ENCODE measurements at places on chromosomes 5 and 9.

DNA sequence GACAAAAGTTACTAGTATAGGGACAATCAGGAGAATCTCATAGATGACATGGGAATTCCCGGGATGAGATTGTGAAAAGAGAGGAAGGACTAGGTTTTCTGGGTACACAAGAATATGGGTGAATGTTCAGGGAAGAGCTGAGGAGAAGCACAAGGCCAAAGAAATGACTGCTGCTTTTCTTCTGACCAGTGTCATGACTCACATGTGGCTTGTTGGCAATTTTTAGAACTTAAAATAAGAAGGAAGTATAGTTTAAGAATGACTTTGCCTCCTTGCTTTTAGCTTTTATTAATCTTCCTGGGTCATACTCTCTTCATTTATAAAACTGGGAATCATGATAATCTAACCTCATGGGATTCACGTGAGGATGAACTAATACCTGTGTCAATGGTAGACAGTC is 652.4 kb upstream of the MEF2C start:
- H3K4me3 ChIP-seq: no peak overlapping the region
- H3K27ac ChIP-seq: no peak overlapping the region
- no peaks in the 10 kb centered on the region for H3K27me3 ChIP-seq
- DNase-seq: no peak
- no peaks in the 10 kb centered on the region for H3K36me3 ChIP-seq

GRCh38 chr5:157747766-157748700 is 4.5 kb downstream of the LSM11 start:
- DNase-seq: no peak
- no peak overlapping the region for H3K4me3 ChIP-seq
- no peaks in the 10 kb centered on the region for H3K36me3 ChIP-seq
- H3K27me3 ChIP-seq: peaks cover 7% of the 10 kb centered on the region

GRCh38 chr5:180281706-180282105 is 10.2 kb downstream of the MAPK9 start:
- no peaks in the 10 kb centered on the region for H3K27me3 ChIP-seq
- no peak for DNase-seq
- no peak overlapping the region for H3K27ac ChIP-seq
- H3K36me3 ChIP-seq: peaks cover 65% of the 10 kb centered on the region
- H3K4me1 ChIP-seq: peaks cover 2% of the 10 kb centered on the region
- no peak overlapping the region for H3K4me3 ChIP-seq

GRCh38 chr9:132078699-132079356 is 839 bp downstream of the MED27 start:
- no peak for DNase-seq
- no peak overlapping the region for H3K27ac ChIP-seq
- peak overlapping the region; percentile 99 for H3K4me3 ChIP-seq

- peaks cover 10% of the 10 kb centered on the region for H3K4me1 ChIP-seq
- H3K27ac ChIP-seq: no peak overlapping the region
- H3K4me3 ChIP-seq: peak overlapping the region; percentile 92
- DNase-seq: peak; percentile 50
- peaks cover 8% of the 10 kb centered on the region for H3K36me3 ChIP-seq
These were observed 1.1 kb upstream of the DNAJB5 start for GRCh38 chr9:34988218-34989002.

GRCh38 chr5:126736141-126736540 is 40.8 kb upstream of the LMNB1 start:
- H3K27ac ChIP-seq: no peak overlapping the region
- no peaks in the 10 kb centered on the region for H3K4me1 ChIP-seq

DNA sequence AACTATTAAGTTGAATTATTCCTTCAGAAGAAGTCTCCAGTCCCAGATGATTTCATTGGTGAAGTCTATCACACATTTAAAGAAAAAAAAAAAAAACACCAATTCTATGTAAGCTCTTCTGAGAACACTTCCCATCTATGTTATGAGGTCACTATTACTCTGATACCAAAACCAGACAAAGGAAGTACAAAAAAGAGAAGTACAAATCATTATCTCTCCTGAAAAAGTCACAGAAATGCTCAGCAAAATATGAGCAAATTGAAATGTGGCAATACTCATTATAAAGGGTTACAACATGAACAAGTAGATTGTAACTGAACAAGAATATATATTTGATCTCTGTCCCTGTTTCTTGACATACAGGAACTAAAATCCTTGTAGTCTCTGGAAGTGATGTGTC is 280.4 kb downstream of the TLE1 start:
- no peak overlapping the region for H3K27ac ChIP-seq
- no peaks in the 10 kb centered on the region for H3K27me3 ChIP-seq
- no peak overlapping the region for H3K4me3 ChIP-seq

- no peak overlapping the region for H3K27ac ChIP-seq
- no peaks in the 10 kb centered on the region for H3K4me1 ChIP-seq
- no peak overlapping the region for H3K4me3 ChIP-seq
- no peaks in the 10 kb centered on the region for H3K27me3 ChIP-seq
These were observed 126.7 kb upstream of the CDH6 start for GRCh38 chr5:31066655-31067328.

GRCh38 chr5:1288439-1289335 is 6.2 kb downstream of the TERT start:
- H3K27me3 ChIP-seq: no peaks in the 10 kb centered on the region
- H3K27ac ChIP-seq: no peak overlapping the region
- H3K4me3 ChIP-seq: no peak overlapping the region
- H3K36me3 ChIP-seq: peaks cover 13% of the 10 kb centered on the region
- peak; percentile 22 for DNase-seq

DNA sequence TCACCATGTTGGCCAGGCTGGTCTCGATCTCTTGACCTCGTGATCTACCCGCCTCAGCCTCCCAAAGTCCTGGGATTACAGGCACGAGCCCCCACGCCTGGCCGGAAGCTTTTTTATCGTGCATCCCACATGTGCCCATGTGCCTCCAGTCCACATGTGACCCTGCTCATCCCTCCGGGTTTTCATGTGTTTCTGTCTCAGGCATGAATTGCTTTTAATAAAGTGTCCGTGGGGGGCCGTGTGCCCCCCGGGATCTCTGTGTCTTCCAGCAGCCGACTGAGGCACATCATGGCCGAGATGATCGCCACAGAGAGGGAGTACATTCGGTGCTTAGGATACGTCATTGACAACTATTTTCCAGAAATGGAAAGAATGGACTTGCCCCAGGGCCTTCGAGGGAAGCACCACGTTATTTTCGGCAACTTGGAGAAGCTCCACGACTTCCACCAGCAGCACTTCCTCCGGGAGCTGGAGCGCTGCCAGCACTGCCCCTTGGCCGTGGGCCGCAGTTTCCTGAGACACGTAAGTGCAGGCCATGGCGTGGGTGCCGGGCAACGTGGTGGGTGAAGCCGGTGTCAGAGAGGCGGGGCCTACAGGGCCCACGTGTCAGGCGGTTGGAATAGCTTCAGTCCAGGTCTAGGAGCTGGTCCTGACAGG is 22.1 kb upstream of the LRRC14B start:
- no peak overlapping the region for H3K4me3 ChIP-seq
- no peak overlapping the region for H3K27ac ChIP-seq
- DNase-seq: no peak
- H3K27me3 ChIP-seq: no peaks in the 10 kb centered on the region
- H3K36me3 ChIP-seq: peaks cover 49% of the 10 kb centered on the region

- no peak for DNase-seq
- no peaks in the 10 kb centered on the region for H3K27me3 ChIP-seq
- no peak overlapping the region for H3K4me3 ChIP-seq
- H3K4me1 ChIP-seq: no peaks in the 10 kb centered on the region
These were observed 155.9 kb upstream of the ATP10B start for GRCh38 chr5:161007879-161008278.

DNA sequence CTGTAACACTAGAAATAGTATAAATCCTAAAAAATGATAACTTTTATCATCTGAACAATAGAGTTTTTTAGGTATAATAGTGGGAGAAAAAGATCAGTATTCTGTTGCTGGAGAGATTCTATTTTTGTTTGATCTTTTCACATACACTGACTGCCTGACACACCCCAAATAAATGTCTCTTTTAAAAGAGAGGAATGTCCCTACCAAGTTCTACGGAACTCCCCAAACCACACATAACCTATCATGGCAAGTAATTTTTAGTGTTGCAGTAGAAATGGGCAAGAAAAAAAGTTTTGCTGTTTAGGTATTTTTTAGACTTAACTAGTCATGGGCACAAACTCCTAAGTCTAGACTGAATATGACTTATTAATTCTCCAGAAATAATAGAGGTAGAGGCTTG is 139.1 kb downstream of the ELAVL2 start:
- no peak overlapping the region for H3K27ac ChIP-seq
- no peak for DNase-seq
- H3K36me3 ChIP-seq: peaks cover 14% of the 10 kb centered on the region

GRCh38 chr9:137229903-137230704 is 597 bp upstream of the SLC34A3 start:
- DNase-seq: no peak
- no peak overlapping the region for H3K27ac ChIP-seq
- H3K36me3 ChIP-seq: no peaks in the 10 kb centered on the region

GRCh38 chr9:87613265-87614111 is 112.4 kb upstream of the CTSL start:
- no peaks in the 10 kb centered on the region for H3K4me1 ChIP-seq
- H3K27ac ChIP-seq: no peak overlapping the region
- H3K27me3 ChIP-seq: no peaks in the 10 kb centered on the region
- H3K36me3 ChIP-seq: peaks cover 53% of the 10 kb centered on the region
- no peak for DNase-seq

DNA sequence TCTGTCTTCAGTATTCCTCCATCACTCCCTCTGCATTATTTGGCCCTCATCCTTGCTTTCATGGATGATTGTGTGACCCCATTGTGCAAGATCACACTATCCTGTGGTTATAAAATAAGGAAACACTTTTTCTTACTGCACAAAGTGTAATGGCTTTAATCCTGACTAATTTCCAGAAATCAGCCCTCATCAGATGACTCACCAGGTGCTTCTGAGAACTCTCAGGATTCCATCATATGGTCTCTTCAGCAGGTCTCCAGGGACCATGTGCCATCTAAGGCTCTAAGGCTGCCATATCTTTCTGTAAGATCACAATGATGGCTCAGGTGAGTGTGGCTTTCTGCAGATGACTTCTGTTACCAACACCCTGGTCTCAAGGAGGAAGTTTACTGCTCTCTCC is 27.3 kb upstream of the FER start:
- H3K27me3 ChIP-seq: no peaks in the 10 kb centered on the region
- H3K4me1 ChIP-seq: no peaks in the 10 kb centered on the region
- H3K27ac ChIP-seq: no peak overlapping the region

- H3K4me3 ChIP-seq: peak overlapping the region; percentile 64
- no peaks in the 10 kb centered on the region for H3K27me3 ChIP-seq
- peak; percentile 79 for DNase-seq
- H3K4me1 ChIP-seq: no peaks in the 10 kb centered on the region
- no peak overlapping the region for H3K27ac ChIP-seq
- no peaks in the 10 kb centered on the region for H3K36me3 ChIP-seq
These were observed 16.9 kb downstream of the PTTG1 start for GRCh38 chr5:160438316-160439204.

DNA sequence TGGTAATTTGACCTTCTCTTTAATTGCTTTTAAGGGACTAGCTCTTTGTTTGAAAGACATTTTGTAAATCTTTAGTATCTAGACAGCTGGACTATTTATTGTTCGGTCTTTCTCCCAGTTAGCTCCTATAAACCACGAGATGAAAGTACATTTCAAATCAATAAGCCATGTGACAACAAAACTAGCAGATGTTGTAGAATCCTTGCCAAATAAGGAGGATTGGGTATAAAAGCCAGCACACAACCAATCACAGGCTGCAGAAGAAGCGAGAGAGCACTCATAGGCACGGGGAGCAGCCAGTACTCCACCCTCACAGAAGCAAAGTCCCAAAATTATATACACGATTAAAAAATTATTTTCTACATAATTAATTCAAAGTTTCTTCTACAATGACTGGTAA is 8.1 kb upstream of the OMD start:
- no peaks in the 10 kb centered on the region for H3K36me3 ChIP-seq
- no peak overlapping the region for H3K27ac ChIP-seq
- no peaks in the 10 kb centered on the region for H3K4me1 ChIP-seq
- DNase-seq: no peak
- no peaks in the 10 kb centered on the region for H3K27me3 ChIP-seq
- no peak overlapping the region for H3K4me3 ChIP-seq

DNA sequence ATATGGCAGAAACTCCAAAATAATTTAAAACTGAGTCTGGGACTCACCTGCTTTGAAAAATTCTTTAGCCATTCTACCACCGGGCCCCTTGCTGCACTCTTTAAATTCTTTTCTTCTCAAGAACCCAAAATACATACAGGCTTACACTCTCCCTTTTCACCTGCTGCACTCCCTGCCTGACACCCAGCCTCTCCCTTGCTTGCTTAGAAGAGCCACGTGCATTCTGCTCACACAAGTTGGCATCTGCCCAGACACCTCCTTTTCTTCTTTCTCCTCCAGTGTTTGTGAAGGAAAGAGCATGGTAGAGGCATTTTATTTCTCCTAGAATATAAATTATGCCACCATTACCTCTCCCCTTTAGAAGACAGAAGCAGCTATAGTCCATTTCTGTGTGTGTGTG is 39.0 kb upstream of the AOPEP start:
- H3K4me1 ChIP-seq: no peaks in the 10 kb centered on the region
- H3K36me3 ChIP-seq: no peaks in the 10 kb centered on the region
- H3K4me3 ChIP-seq: no peak overlapping the region
- H3K27me3 ChIP-seq: no peaks in the 10 kb centered on the region
- DNase-seq: no peak

GRCh38 chr5:96909003-96909402 is 26.9 kb upstream of the LNPEP start:
- H3K27me3 ChIP-seq: no peaks in the 10 kb centered on the region
- no peaks in the 10 kb centered on the region for H3K36me3 ChIP-seq
- H3K4me3 ChIP-seq: no peak overlapping the region
- H3K4me1 ChIP-seq: no peaks in the 10 kb centered on the region

- H3K36me3 ChIP-seq: peaks cover 2% of the 10 kb centered on the region
- no peak overlapping the region for H3K27ac ChIP-seq
- H3K27me3 ChIP-seq: no peaks in the 10 kb centered on the region
- H3K4me1 ChIP-seq: peaks cover 8% of the 10 kb centered on the region
- H3K4me3 ChIP-seq: no peak overlapping the region
- DNase-seq: no peak
These were observed 71.1 kb downstream of the EHMT1 start for GRCh38 chr9:137689745-137690529.

DNA sequence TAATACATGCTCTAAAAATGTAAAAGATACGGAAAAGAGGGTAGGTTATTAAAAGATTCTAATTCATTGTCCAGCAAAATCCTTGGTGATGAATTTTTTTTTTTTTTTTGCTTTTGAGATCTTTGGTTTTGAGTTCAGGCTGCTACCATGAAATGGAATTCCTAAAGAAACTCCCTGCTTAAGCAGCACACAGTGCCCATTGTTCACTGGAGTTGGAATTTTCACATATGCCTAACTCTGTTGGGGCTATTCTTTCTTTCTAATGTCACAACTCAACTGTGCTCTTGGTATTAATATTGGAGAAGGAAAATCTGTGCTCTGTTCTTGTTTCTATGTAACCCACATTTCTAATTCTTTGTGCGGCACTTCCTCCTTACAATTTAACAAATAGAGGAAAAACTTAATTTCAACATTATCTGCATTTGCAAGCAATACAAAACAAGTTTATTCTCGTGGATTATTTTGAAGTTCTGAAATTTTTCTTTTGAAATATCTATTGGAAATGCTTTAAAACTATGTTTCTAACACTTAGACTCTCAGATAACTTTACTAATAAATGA is 21.6 kb downstream of the MATR3 start:
- H3K36me3 ChIP-seq: peaks cover 53% of the 10 kb centered on the region
- no peaks in the 10 kb centered on the region for H3K27me3 ChIP-seq
- H3K27ac ChIP-seq: no peak overlapping the region
- no peaks in the 10 kb centered on the region for H3K4me1 ChIP-seq

All from H9 (cell line).